ENCODE measurements at places on chromosomes 12 and 14. TPM values are rescaled to one million over a fixed set of nuclear protein-coding genes. Genes with fewer than 3 reads are reported as not detected.

Gene TAS2R30
- total RNA-seq = not detected

Gene JPH4
- not detected for total RNA-seq

Gene SLC7A8
- 4.0 TPM for total RNA-seq

Gene SUDS3
- 43.3 TPM for total RNA-seq

Gene GOLGA5
- total RNA-seq = 36.7 TPM

Gene RAD51B
- 19.0 TPM for total RNA-seq

Gene USP44
- 0.02 TPM for total RNA-seq

Gene WNT1
- total RNA-seq = not detected

Gene DNAH10
- total RNA-seq = not detected

Gene TAS2R13
- not detected for total RNA-seq

Gene DHRS4
- total RNA-seq = 25.4 TPM
